Astrocyte of the spinal cord (primary cell): ENCODE measurements at places on chromosomes 11 and 22.
A peak's percentile ranks its signal among the peaks of the same experiment; 100 is the strongest.

GRCh38 chr11:10091314-10092045 is 202.5 kb downstream of the SBF2 start:
- DNase-seq, result no peak

DNA sequence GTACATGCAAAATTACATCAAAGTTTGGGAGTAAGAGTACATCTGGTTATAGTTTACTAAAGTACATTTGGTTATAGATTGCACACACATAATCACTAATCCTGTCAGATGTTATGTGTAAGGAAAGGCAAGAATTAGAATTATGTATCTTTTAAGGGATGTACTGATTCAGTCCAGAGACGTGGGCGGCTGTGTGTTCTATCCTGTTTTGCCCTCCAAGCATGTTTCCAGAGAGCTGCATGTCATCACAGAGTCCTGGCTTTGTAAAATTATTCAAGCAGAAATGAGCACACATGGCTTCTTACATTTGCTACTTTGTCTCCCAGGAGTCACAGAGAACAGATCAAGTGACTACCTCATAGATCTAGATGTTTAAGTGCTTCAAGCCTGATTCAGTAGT is 33.2 kb upstream of the CEP126 start:
- DNase-seq, result no peak

DNA sequence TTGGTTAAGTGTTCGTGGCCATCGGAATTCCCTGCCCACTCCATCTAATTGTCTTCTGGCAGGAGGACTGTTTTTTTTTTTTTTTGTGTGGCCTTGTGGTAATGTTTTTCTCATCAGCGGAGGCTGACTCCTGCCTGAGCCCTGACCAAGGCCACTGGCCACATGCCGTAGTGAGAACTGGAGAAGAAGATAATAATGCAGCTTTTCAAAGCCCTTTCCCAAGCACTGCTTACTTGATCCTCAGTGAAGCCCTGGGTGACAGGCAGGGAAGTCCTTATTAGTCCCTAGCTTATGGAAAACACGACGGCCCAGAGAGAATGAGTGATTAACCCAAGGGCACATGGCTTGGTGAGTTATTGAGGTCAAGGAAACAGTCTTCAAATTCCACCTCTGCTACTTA is 71.2 kb downstream of the ADM start:
- DNase-seq, result peak; percentile 86

DNA sequence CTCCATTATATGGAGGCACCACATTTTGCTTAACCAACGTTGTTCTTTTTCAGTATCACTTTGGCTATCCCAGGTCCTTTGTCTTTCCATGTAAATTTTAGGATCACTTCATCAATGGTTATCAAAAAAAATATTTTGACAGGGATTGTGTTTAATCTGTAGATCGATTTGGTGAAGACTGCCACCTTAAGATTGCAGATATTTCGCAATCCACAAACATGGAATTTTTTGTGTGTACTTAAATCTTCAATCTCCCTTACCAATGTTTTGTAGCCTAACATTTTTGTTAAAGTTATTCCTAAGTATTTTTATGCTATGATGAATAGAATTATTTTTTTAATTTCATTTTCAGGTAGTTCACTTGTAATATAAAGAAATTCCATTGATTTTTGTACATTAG is 18.6 kb downstream of the PLAAT5 start:
- no peak for DNase-seq

GRCh38 chr11:3132831-3133260 is 32.3 kb downstream of the OSBPL5 start:
- no peak for DNase-seq

- DNase-seq, result no peak
These were observed 12.8 kb downstream of the PARVG start for GRCh38 chr22:44193535-44193891.

GRCh38 chr22:46451741-46452140 is 85.7 kb downstream of the CELSR1 start:
- DNase-seq, result no peak

DNA sequence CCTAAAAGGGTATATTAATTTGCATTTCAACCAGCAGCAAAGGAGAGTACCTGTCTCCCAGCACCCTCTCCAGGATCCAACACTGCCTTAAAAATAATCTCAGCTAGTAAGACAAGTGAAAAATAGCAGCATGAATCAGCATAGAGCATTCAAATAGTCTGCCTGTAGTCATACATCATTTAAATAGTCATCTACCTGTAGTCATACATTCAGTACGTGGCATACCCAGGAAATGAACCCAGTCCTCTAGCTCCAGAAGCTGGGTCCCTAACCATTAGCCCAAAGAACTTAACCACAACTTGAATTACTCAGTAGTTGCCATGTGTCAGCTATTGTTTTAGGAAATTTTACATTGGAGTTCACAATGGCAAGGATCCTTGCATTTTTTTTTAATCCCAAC is 9.3 kb downstream of the TENM4 start:
- peak; percentile 59 for DNase-seq

- no peak for DNase-seq
These were observed 66.9 kb downstream of the LRRC4C start for GRCh38 chr11:41392596-41392995.

DNA sequence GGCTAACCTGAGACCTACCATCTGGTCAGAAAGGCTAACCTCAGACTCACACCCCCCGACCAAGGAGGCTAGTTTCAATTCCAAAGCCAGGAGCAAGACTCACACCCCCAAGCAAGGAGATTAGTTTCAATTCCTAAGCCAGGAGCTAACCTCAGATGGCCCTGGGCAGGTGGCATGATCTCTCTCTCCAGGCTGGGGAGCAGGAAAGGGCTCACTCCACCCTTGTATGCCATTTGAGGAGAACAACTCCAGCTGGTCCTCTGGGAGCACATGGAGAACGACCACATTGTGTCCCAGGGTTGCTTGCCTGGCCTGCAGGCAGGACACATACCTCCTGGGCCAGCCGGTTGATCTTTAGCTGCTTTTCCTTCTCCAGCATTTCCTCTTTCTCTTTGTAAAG is 32.6 kb downstream of the USH1C start:
- no peak for DNase-seq

- no peak for DNase-seq
These were observed 9.1 kb downstream of the SF1 start for GRCh38 chr11:64769283-64769682.

GRCh38 chr11:114159320-114159719 is 99.8 kb downstream of the ZBTB16 start:
- DNase-seq, result no peak

DNA sequence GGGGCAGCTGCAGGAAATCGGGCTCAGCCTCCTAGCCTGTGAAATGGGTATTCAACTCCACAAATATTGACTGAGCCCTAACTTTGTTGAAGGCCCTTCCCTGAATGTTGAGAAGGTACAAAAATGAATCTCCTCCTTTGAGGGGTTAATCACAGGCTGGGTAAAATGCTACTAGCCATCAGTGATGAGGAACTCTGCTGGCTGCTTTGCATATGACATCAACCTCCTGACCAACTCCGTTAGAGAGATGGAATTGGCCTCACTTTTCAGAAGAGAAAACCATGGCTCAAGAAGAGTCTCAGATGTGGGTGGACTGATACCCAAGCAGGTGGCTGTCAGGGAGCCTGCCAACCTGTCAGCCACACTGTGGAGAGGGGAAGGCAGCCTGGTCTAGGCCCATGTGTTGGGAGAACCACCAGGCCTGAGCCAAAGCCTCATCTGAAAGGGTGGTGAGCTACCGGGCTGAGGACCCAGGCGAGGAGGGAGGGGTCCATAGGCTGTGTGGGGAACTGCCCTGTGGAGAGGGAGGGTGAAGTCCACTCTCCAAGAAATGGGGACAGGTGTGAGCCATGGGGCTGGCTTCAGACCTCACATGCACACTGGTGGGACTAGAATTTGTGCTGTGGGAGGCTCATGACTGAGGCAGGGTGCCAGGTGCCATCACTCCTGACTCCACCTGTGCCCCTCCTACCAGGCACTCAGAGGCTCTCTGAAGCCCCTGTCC is 11.8 kb downstream of the CDCA5 start:
- no peak for DNase-seq
